Stimulated activated CD4-positive, alpha-beta T cell treated with anti-CD3 and anti-CD28 coated beads, Interleukin-15, amount 100 ng/mL, for 1 hour (primary cell): ENCODE measurements at places on chromosomes 6 and 20.

DNA sequence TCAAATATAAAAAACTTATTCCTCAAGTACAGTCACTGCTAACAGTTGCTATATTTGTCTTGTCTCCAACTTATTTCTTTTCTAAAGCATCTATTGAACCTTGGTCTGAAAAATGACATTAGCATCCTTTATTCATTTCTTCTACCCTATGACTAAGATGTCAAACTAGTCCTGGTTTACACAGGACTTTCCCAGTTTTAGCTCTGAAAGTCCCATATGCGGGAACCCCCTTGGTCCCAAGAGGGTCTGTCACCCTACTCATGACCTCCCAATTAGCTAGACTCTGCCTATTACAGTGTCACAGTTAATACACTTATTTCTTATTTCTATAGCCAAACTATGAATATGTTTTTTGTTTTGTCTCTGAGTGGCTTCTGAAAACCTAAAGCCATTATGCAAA, 37.1 kb downstream of the PLEKHG1 start:
- no peak for DNase-seq

- DNase-seq = no peak
Observed at GRCh38 chr6:144849920-144850319, 564.8 kb downstream of the UTRN start.

DNA sequence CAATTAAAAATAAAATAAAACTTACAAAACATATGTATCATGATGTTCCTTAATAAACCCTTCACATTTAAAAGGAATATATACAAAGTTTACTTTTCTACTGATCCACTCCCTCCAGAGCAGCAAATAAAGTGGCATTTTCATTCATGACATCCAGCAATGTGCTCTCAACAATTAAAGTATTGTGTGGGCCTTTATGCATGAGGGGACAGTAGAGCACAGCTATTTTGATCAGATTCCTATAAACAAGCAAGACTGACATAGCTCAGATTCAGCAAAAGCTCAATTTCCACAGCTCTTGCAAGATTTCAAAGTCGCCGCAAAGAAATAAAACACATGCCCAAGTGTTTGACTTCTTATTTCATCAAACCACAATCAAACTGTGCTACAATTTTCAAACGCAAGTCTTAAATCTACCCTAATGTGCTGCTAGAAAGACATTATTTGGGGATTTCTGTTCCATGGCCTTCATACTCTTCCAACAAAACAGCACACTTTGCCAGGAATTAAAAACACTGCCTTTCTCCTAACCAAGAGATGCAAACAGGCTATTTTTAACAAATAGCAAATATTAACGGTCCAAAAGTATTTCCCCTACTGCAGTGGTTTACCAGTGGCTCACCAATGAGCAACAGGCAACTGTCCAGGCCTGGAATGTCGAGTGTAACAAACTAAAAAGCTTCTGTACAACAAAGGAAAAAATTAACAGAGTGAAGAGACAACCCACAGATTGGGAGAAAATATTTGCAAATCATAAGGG, 52.3 kb downstream of the MBOAT1 start:
- DNase-seq = no peak

GRCh38 chr6:13695252-13695651, 16.4 kb downstream of the RANBP9 start:
- DNase-seq = no peak

DNA sequence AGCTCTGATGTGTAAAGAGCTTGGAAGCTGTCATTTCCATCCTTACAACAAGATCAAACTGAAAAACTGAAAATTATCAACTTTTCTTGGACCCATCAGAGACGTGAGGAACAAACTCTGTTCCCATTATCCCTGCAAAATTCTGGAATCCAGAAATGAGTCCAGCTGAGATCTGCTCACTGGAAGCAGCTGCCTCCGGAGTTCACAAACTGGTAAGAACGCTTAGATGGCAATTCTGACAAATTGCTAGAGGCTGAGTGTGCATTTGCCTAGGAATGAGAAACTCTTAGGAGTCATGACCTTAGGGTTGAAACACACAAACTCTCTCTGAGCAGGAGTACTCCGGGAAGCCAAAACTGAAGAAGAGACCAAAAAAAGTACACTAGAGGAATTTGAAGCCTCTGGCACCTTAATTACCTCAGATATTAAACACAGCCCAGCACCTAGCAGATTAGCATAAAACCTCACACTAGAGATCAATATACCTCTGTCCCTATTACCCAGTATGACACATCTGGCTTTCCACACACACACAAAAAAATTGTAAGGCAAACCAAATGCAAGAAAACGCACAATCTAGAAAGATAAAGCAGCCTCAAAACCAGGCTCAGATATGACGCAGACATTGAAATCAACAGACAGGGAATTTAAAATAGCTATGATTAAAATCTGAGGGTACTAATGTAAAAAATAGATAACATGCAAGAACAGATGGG, 233.5 kb upstream of the SGK1 start:
- no peak for DNase-seq
